Amniotic epithelial cell (primary cell): ENCODE measurements at places on chromosomes 1 and 21.

DNA sequence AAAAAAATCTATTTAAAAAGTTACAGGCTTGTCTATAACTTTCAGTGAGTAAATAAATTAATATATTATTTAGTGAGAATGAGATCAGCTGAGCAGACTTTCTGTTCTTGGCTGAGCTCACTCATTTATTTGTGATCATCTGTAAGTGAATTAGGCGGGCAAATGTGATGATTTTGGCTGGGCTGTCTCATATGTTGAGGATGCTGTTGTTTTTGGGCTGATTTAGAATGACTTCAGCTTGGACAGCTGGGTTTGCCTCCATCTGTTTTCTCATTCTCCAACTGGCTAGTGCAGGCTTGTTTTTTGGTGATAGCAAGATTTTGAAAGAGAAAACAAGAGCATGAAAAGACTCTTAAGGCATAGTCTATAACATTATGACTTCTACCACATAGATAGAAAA, 475.8 kb upstream of the OLFM3 start:
- DNase-seq = no peak

- DNase-seq = peak; percentile 37
These were observed 7.0 kb downstream of the ENSA start for GRCh38 chr1:150622303-150622975.

DNA sequence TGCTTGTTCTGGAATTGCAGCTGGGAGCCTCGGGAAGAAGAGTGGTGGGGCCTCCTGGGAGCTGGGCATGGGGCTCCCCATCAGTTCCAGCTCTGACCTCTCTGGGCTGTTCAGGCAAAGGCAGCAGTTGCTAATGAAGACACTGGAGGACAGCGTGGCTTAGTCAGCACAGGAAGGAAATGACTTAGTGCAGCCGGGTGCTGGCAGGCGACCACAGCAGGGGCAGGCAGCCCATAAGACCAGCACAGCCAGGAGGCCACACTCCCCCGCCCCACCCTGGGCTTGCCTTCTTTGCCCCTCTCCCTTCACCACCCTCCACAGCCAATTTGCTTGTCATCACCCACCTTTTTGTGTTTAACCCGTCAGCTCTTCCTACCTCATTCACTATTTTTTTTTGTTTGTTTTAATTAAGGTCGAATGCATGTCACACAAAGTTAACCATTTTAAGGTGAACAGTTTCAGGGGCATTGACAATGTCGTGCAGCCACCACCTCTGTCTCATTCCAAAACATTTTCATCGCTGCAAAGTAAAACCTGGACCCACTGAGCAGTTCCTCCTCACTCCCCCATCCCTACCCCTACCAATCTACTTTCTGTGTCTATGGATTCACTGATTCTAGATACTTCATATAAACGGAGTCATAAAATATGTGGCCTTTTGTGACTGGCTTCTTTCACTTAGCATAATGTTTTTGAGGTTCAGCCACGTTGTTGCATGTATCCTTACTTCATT, 10.9 kb downstream of the OLIG2 start:
- peak; percentile 9 for DNase-seq

DNA sequence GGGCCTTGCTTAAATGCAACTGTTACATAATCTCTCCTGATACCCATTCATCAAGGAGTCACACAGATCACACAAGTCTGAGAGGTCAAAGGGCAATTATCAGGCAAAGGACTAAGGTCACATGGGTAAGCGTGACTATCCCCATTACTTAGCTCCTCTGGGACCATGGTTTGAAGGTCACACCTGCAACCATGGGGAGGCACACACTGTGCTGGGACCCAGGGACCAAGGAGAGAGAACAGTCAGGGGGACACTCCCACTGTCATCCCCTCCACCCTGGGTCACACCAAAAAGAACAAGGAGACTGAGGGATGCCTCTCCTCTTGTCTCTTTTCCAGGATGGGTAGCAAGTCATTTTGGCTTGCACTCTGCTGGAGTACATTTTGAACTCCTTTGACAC, 30.9 kb upstream of the CTBS start:
- DNase-seq = no peak

DNA sequence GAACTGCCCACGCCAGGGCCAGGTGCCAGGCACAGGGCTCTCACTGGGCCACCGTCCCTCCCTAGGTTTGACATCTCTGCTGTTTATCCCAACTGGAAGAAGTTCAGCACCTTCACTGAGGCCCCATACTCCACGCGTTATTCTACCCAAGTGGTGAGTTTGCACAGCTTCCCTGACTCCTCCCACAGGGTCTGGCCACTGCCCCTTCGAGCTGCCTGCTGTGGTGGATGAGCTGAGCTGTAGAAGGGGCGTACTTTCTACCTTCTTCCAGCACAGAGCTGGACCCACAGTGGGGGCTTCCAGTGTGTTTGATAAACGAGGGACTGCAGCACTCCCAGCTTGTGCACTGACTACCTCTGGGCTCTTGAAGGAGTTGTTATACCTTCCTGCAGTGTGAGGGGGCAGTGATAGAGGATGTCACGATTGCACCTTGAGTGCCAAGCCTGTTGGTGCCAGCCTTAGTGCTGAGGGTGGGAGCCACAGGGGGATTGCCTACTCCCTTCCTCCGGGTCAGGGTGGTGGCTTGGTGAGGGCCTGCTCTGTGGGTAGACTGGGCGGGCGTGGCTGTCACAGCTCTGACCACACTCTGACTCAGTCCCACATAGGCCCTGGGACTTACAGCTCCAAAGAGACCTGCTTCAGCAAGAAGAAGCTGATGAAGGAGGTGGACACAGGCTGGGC, 5.9 kb upstream of the TTC22 start:
- DNase-seq = no peak

GRCh38 chr1:12346483-12347151, 116.8 kb downstream of the VPS13D start:
- no peak for DNase-seq

GRCh38 chr1:159092036-159092760, 15.6 kb upstream of the AIM2 start:
- DNase-seq = peak; percentile 88

DNA sequence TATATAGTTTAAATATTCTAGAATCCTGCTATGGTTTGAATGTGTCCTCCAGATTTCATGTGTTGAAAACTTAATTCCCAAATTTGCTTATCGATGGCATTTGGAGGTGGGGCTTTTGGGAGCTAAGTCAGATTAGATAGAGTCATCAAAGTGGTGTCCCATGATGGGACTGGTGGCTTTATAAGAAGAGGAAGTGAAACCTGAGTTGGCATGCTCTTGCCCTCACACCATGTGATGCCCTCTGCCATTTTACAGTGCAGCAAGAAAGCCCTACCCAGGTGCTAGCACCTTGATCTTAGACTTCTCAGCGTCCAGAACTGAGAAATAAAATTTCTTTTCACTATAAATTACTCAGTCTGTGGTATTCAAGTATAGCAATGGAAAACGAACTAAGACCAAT, 111.3 kb downstream of the TGFB2 start:
- DNase-seq = no peak

- no peak for DNase-seq
These were observed 27.6 kb downstream of the IL10RB start for GRCh38 chr21:33293811-33294216.

- DNase-seq = no peak
These were observed 175.4 kb upstream of the GORAB start for GRCh38 chr1:170356585-170356984.

GRCh38 chr1:2098839-2099785, 48.9 kb downstream of the PRKCZ start:
- DNase-seq = no peak

DNA sequence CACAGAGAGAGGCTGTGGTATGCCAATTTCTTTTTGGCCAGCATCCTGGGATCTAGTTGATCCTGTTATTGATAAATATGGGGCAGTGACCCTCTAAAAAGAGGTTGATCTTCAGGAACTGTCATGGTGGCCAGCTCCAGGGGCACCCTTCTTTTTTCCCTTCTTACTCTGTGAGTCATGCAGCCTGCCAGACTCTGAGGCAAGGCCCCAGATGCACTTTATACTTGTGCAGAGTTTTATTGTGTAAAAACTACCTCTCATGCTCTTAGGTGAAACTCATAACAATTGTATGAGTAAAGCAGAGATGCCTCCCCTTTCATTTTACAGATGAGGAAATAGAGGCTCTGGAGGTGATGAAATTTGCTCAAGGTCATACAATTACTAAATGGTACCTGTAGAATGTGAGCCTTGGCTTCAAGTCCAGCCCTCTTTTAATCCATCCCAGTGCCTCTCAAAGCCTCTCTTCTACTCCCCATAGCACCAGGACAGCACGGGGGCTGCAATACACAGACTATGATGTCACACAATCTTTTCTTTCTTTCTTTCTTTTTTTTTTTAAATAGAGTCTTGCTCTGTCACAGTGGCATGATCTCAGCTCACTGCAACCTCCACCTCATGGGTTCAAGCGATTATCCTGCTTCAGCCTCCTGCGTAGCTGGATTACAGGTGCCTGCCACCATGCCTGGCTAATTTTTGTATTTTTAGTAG, 387.8 kb downstream of the KCNH1 start:
- DNase-seq = peak; percentile 15

GRCh38 chr1:207925210-207925609, 14.3 kb upstream of the CD34 start:
- no peak for DNase-seq

DNA sequence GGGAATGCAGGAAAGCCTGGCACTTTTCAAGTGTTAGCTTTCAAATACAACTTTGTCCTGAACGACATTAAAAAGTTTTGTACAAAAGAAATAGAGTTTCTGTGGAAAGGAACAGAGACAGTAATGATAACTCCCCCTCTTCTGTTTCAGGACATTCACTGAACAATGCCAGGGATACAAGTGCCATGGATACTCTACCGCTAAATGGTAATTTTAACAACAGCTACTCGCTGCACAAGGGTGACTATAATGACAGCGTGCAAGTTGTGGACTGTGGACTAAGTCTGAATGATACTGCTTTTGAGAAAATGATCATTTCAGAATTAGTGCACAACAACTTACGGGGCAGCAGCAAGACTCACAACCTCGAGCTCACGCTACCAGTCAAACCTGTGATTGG, 189.5 kb downstream of the ADGRL2 start:
- DNase-seq = no peak

DNA sequence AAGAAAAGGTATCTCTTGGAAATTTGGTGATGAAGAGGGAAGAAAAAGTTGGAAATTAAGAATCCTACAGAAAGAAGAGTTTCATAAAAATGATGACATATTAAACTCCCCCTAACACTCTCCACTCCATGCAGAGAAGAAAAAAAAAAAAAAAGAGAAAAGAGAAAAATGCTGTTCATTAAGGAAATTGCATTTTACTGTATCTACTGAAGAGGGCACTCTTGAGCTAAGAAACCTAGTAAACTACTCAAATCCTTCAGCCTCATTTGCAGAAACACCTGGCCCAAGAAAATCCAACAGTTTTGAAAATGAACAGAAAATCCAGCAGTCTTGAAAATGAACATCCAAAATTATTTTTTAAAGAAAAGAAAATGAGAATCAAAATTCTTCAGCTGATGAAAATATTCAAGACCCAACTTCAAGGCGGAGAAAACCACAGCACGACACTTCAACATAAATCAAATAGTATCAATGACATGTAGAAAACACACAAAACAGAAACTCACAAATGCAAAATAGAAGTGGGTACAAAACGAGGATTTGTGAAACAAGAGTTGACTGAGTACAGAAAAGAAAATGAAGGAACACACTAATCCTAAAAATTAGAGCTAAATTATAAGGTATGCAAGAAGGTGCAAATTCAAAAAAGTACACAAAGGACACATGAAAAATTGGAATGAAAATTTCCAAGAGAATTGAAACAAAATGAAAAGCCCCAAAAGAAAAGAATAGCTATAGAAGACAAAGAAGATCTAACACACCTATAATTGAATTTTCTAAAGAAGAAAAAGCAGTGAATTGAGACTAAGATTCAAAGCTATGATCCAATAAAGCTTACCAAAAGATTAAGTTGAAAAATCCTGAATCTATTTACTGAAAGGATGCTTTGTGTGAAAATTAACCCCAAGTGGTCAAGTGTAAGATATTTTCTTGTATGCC, 73.2 kb upstream of the DNAJC6 start:
- DNase-seq = peak; percentile 60

GRCh38 chr1:45573231-45573804, 10.5 kb upstream of the NASP start:
- DNase-seq = peak; percentile 32

- DNase-seq = no peak
These were observed 33.5 kb downstream of the RXRG start for GRCh38 chr1:165411396-165411795.

DNA sequence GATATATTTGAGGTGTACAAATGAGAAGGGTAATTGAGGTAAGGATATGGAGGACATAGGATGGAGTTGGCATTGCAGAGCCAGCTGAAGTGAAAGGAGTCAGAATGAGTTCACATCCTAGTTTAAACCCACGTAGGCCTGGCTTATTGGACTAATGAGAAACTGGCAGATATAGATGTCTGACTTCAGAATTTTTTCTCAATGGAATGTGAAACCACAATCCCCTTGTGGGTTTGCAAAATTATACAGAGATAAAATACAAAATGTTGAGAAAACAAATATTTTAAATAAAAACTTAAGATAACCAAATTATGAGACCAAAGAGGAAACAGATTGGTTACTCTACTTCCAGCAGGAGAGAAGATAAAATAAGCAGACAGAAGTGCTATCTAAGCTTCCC, 277.4 kb upstream of the LRRC7 start:
- peak; percentile 13 for DNase-seq

DNA sequence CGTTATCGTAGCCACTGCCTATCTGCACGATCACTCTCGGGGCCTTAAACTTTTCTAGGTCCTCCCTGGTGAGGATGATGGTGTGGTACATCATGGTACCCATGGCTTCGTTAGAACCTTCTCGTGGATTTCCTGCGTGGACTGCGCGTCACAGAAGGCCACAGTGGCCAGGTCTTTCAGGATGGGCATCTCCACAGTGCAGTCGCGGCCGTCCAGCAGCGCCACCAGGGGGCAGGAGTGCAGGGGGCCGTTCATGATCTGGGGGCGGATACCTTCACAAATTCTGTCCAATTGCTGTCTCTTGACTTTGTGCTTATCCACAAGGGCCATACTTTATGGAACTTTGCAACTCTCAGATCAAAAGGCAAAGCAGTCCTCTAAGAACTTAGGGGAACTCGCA, 69.6 kb downstream of the WLS start:
- DNase-seq = no peak

DNA sequence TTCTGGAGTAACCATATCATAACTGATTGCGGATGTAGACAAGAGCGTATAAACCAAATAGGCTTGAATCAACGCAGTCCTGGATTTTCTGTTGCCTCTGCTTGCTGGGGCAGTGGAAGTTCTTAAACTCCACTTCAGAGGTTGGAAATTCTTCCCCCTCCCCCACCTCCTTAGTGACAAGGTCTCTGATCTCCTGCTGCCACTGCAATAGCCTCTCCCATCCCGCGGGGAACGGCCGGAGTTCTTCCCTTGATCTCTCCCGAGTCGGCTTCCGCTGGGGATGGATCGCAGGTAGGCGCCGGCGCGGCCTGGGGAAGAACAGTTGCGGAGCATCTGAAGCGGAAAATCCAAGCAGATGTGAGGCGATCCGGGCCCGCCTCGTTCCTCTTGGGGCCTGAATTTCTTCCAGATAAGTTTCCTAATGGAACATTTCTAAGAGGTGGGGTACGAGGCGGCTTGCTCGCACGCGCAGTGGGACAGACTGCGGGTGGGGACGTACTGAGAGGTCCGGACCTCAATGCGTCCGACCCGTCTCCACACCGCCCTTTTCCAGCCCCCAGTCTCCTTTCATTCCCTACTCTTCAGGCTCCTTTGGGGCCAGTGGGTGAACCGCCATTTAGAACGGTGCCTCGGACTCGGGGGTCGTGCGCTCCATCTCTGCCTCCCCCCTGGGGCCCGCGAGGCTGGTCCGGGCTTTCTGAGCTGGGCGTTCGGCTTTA, 3.1 kb upstream of the SIM2 start:
- DNase-seq = no peak

- no peak for DNase-seq
These were observed 20.6 kb downstream of the TOR1AIP2 start for GRCh38 chr1:179857009-179857408.
